A673 (cell line): ENCODE measurements at places on chromosomes 1 and 21. TPM values are rescaled to one million over a fixed set of nuclear protein-coding genes. Genes with fewer than 3 reads are reported as not detected.

DNA sequence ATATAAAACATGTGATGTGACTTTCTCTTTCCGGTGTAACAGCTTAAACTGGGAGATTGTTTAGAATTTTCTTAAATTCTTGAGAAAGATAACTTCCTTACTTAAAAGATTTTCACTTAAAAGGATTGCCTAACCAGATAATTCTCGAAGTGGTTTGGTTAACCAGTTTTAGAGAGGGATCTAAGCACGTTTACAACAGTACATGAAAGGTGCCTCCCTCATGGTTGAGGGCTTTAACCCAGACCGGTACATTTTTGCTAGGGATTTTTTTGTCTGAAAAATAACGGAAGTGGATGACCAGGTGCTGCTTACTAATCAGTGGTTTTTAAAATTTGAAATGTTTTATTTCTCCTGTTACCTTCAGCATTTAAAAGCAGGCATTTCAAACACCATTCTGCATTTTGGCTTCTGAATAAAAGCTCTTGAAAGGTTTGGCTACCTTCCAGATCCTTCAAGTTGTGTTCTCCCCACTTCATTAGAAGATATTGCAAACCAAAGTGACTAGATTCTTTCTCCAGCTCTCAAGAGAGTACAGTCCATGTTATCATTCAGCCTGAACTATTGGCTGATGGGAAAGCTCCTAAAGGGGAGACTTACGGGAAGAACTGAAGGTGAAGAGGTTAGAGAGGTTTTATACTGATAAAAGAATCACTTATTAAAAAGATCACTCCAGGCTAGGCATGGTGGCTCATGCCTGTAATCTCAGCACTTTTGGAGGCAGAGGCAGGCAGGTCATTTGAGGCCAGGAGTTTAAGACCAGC, 12.8 kb downstream of the S100PBP start:
- no peak for DNase-seq

Gene KCNK2
- total RNA-seq, result not detected in 2 replicates

GRCh38 chr1:62585469-62586155, 11.7 kb upstream of the ANGPTL3 start:
- no peak for DNase-seq

DNA sequence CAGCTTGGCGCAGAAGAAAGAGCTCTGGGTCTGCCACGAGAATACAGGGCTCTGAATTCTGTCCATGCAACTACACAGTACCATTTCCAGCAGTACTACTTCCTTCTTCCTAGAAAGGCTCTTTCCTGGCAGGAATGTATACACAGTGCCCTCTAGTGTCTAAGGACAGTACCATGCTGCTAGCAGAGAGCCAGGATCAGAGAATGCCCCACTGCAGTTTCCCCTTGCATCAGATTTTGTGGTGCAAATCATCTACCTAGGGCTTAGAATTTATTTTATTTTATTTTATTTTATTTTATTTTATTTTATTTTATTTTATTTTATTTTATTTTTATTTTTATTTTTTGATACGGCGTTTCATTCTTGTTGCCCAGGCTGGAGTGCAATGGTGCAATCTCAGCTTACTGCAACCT, 50.8 kb downstream of the PAX7 start:
- DNase-seq, result peak; percentile 85

Gene CASZ1
- total RNA-seq, result 1.6 and 1.9 TPM in 2 replicates

- DNase-seq, result peak; percentile 45
Measured at GRCh38 chr21:41802684-41803083, 35.8 kb upstream of the RIPK4 start.

DNA sequence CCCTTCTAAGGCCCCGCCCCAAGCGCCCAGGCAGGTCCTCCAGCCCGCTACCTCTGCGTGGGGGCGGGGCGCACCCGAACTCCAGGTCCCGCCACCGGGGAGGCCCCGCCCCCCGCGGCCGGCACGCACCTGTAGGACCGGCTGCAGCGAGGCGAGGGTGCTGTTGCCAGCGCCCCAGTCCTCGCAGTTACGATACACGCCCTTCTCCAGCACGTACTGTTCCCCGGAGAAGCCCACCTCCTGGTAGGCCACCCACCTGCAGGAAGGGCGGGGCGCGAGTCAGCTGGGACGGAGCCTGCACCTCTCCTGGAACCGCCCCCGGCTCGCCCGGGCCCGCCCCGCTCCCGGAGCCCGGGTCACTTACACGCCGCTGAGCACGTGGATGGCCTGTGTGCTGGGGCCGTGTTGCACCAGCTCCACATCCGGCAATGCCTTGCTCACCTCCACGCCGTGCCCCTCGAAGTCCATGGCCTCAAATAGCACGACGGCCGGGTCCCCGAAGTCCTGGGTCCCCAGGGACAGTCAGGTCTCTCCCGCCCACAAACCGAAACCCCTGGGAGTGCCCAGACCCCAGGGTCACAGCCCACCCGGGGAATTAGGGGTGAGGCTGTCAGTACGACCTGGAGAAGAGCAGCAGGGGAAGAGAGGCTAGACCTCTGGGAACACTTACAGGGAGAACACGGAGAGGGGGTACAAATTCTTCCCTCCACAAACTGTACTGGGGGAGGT, 17.3 kb downstream of the CRYBG2 start:
- peak; percentile 65 for DNase-seq

Gene MROH9
- not detected in 2 replicates for total RNA-seq

Gene LCE1D
- total RNA-seq, result not detected in 2 replicates

- DNase-seq, result no peak
Measured at GRCh38 chr1:244821134-244821533, 14.3 kb upstream of the COX20 start.

Gene PLCH2
- total RNA-seq, result 0.13 TPM in 1 of 2 replicates, not detected in the other

DNA sequence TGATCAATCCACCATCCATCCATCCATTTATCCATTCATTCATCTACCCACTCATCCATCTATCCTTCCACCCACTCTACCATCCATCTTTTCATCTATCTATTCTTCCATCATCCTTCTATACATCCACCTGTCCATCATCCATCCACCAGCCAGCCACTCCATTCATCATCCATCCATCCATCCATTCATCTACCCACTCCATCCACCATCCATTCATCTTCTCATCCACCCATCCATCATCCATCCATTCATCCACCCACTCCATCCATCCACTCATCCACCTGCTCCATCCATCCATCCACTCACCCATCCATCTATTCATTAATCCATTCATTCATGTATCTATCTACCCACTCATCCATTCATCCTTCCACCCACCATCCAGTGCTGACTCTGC, 127.9 kb upstream of the TMPRSS2 start:
- no peak for DNase-seq

Gene SLC27A3
- total RNA-seq, result 5.0 and 5.7 TPM in 2 replicates

DNA sequence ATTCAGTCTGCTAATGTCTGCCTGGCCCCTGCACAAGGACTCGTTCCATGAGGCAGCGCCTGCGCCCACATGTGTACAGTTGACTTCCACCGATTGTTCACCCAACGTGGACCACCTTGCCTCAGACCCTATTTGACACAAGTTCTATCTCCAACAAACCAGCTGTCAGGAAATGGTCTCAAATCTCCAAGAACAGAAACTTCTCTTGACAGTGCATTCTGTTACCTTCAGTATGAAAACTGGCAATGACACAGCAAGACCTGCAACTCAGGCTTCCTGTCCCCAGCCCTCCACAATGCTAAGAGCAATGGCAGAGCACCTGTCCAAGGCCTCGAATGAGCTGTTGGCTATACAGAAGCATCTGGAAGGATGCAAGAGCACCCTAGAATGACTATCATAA, 102.3 kb upstream of the CLDN14 start:
- DNase-seq, result no peak

DNA sequence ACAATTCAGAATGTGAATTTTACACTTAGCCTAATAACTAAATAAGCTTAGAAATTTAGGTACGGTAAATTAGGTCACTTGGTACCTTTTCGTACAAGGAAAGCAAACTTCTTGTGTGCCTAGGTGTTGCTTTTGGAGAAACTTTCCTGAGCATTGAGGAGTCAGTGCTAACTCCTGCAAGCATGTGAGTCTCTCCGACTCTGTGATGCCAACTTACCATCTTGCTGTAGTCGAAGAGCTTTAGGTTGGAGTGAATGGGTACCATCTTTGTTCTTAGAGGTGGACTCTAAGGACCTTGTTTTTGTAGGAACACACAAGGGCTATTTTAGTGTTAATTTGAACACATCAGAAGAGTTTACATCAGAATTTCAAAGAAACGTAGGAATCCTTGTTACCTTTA, 688.9 kb downstream of the USP25 start:
- no peak for DNase-seq

DNA sequence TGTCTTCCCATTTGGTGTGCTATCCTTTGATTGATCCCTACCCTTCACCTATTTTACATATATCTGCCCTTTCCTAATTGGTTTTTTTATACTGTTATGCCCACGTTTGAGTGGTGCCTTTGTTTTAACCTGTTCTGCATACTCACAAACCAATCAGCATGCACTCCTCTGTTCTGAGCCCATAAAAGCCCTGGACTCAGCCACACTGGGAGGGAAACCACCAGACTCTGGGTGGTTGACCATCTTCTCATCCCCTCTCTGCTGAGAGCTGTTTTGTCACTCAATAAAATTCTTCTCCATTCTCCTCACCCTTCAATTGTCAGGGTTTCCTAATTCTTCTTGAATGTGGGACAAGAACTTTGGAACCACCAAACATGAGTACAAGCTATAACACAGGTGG, 989.8 kb downstream of the ADGRL2 start:
- no peak for DNase-seq

- no peak for DNase-seq
Measured at GRCh38 chr1:70518106-70518505, 107.0 kb downstream of the CTH start.

- no peak for DNase-seq
Measured at GRCh38 chr21:42781971-42782722, 97.2 kb downstream of the WDR4 start.

DNA sequence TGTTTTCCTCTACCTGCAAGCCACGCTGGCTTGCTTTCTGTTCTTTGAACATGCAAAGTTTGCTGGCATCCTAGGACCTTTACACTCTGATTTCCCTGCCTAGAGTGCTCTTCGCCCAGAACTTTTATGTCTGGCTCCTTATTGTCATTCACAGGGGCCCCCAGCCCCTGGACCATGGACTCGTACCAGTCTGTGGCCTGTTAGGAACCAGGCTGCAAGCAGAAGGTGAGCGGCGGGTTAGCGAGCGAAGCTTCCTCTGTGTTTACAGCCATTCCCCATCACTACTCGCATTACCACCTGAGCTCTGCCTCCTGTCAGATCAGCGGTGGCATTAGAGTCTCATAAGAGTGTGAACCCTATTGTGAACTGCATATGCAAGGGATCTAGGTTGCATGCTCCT, 73.0 kb downstream of the ATG4C start:
- no peak for DNase-seq

Gene TMOD4
- 1.4 and 2.8 TPM in 2 replicates for total RNA-seq

GRCh38 chr1:3074800-3075199, 5.8 kb downstream of the PRDM16 start:
- DNase-seq, result no peak

GRCh38 chr1:36175137-36176095, 19.5 kb downstream of the MAP7D1 start:
- DNase-seq, result no peak

Gene C1orf94
- 0.34 and 0.72 TPM in 2 replicates for total RNA-seq

DNA sequence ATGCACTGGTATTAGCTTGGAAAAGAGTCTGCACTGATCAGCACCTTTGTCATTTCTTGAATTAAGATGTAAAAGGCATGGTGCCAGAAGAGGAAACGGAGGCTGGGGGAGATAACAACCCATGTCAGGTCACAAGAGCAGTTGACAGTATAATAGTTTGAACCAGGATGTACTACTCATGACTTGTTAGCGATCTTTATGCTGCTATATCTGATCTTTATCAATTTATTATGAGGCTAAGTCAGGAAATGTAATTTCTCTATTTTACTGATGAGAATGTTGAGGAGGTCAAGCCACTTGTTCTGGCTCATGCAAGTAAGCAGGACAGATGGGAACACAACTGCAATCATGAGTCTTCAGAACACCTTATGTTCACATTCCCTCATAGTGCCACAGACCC, 41.4 kb downstream of the RGS5 start:
- DNase-seq, result no peak

DNA sequence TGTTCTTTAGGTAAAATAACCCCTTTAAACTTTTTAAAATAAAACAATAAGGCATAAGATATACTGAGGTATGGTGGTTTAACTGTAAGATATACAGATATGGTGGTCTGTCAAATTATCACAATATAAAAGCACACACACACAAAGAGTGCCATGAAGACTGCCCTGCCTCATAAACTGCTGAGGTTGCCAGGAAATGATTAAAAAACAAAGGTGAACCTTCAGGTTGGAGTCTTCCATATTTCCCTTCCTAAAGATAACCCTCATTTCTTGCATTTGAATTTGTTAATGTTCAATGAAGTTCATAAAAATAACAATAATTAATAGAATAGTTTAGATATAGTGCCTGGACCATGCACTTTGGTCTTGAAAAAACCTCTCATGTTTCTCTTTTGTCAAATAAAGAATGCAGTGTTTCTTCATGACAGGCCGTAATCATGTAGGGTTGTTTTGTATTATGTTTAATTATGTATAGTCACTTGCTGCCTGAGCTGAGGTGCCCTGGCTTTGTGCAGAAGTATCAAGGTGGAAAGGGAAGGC, 123.6 kb upstream of the B3GALT2 start:
- DNase-seq, result no peak

- no peak for DNase-seq
Measured at GRCh38 chr1:89391686-89392085, 27.8 kb downstream of the GBP6 start.

GRCh38 chr21:40546647-40547046, 300.3 kb downstream of the DSCAM start:
- DNase-seq, result no peak

GRCh38 chr1:5340560-5341130, 651.6 kb downstream of the NPHP4 start:
- no peak for DNase-seq

DNA sequence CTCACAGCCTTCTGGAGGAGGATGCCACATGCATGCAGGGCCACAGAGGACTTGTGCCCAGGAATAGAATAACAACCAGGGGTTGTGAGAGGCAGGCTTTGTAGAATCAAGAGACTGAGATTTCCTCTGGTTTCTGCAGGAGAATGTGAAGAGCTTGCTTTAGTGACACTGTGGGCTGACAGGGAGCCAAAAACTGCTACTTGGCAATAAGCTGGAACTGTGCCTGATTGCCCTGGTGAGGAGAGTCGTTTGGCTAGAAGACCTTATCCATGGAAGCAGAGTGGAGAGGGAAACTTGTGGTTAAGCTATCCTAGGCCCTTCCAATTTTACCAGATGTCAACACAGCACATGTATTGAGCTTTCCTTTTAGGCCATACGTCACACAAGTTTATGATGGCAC, 902.1 kb downstream of the MRPL39 start:
- no peak for DNase-seq

Gene ESPN
- total RNA-seq, result not detected in 2 replicates

GRCh38 chr1:96510911-96511310, 210.7 kb upstream of the PTBP2 start:
- DNase-seq, result no peak
